ENCODE measurements at places on chromosomes 6 and 20.

DNA sequence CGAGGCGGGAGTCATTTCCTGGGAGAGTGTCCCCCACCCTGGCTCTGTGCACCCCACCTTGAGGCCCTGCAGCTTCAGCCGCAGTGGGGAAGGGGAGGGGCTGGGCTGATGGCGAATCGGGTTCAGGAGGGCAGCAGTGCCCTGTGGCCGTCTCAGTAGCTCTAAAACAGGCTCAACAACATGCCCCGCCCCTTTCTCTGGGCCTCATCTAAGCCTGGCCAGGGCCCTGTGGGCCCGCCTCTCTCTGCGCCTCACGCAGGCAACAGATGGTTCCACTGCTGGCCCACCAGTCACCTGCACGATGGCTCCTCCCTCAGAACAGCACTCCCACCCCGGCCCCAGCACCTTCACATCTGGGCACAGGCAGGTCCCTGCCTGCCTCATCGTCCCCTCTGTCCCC, 30.2 kb downstream of the CHRNA4 start:
- no peak for DNase-seq

GRCh38 chr6:110357664-110358552, at the start of gene METTL24:
METTL24 (minus strand) TSS chr6:110358349; CDS start chr6:110358272, 77 bp downstream.
- DNase-seq: no peak

- no peak for DNase-seq
These were observed 34.9 kb upstream of the TFAP2A start for GRCh38 chr6:10449751-10450150.

DNA sequence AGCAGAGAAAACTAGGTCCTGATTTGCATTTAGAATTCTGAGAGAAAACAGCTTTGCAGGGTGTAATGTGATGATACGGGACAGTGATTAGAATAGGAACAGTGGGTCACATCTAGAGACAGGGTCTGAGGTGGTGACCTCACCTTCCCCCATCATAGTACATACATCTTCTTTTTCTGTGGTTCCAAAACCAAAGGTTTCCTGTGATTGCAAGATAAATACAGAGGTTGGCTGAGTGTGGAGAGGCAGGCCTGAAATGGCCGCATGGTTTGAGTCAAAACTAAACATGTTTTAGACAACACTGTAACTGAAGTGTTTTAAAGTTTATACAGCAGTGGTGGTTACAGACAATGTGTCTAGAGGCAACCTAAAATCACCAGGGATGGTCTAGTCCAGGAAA, 10.4 kb upstream of the NT5DC1 start:
- no peak for DNase-seq

DNA sequence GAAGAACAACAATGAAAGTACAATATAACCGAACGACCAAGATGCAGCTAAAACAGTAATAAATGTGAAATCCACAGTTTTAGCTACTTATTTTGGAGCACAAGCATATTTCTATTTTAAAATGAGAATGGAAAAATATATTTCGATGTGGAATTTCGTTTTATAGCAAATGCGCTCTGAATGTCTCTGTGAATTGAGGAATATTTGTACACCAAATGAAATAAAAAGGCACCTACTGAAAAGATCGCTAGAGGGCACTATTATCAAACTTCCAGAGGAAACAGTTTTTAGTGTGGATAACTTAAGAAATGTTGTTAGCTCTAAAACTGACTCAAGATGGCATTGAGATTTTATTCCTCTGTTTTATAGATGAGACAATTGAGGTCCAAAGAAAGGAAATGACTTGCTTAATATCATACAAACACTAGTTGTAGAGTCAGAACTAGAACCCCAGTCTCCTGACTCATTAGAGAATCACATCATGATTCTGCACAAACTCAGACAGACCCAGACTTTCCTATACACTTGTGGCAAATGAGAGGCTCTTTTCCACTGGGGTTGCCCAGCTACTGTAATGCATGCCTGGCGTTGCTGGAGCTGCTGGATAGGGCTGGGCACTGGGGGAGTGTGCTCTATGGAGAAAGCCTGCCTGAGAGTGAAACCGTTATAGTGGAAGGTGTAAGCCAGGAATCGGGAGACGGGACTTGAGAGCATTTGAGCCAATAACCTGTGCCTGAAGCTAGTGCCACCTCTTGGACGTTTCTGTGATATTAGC, 51.9 kb downstream of the GCLC start:
- no peak for DNase-seq

DNA sequence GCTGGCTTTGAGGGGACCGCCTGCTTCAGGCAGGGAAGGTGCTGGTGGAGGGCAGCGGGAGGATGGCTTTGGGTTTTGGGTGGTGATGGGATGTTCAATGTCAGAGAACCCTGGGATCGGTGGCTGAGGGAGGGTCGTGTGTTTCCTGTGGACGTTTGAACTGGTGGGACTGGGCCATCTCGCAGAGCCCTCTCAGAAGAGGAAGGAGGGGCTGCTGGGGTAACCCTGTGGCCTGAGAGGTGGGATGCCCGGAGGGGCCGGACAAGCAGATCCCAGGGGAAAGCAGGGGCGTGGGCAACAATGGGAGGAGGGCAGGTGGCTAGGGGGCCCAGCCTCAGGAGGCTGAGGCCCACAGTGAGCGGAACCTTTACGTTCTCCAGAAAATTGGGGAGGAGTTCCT, 34.9 kb downstream of the PYGB start:
- DNase-seq: no peak

- no peak for DNase-seq
These were observed 37.1 kb upstream of the EZR start for GRCh38 chr6:158856261-158856660.

- DNase-seq: no peak
These were observed 6.2 kb upstream of the FGD2 start for GRCh38 chr6:36999061-36999750.

DNA sequence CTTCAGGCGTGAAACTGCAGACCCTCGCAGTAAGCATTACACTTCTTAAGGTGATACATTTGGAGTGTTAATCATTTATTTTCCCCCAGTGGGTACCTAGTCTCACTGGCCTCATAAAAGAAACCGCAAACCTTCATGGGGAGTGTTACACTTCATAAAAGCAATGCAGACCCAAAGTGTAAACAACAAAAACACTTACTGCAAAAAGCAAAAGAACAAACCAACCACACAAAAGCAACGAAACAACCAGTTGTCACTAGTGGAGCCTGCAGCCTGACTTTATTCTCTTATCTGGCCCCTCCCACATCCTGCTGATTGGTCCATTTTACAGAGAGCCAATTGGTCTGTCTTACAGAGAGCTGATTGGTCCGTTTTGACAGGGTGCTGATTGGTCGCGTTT, 23.8 kb downstream of the LY86 start:
- no peak for DNase-seq

DNA sequence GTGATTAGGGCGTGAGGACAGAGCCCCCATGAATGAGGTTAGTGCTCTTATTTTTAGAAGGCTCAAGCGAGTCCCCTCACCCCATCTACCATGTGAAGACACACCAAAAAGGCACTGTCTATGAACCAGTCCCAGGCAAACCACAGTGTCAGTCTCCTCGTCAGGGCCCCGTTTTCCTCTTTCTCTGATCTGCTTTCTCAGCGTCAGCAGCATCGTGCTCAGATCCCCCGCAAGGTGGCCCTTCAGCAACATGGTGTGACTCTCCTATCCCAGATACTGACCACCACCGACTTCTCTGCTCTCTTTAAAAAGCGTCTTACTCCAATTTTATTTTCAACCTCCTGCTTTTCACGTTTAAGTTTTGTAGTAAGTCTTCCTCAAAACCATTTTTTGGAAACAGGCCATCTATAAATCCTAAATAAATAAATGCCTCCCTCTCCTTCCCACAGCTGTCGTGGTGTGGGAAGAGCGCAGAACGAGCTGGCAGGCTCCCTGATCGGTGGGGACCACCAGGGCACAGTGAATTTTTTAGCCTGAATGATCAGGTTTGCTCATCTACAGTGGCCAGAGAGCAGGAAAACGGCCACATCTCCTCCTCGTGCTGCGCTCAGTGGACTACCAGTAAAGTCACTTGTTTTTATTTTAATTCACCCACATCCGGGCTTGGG, 113.1 kb downstream of the BMP7 start:
- DNase-seq: no peak

- DNase-seq: no peak
These were observed 130.1 kb downstream of the LRRC1 start for GRCh38 chr6:53924821-53925422.

GRCh38 chr6:137869549-137870307, 2.7 kb downstream of the TNFAIP3 start:
- DNase-seq: no peak

GRCh38 chr6:90025523-90026061, 131.3 kb downstream of the GJA10 start:
- DNase-seq: no peak

GRCh38 chr6:39005774-39006173, 42.8 kb upstream of the GLP1R start:
- no peak for DNase-seq

DNA sequence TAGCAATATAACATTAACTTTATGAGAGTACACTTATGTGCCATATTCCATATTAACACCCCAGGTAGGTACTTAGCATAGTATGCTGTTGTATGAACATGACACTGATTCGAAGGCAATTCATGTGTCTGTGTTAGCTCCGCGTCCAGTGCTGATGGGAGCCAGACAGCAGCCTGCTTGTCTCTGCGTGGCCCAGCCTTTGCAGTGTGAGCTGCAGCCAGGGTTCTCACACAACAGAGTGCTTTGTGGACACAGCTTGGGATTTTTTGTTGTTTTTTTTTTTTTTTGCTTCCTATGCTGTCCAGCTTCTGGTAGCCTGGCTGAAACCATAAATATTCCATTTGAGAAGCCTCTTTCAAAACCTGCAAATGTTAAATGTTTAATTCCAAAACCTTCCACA, 350.9 kb downstream of the SMOC2 start:
- DNase-seq: no peak

DNA sequence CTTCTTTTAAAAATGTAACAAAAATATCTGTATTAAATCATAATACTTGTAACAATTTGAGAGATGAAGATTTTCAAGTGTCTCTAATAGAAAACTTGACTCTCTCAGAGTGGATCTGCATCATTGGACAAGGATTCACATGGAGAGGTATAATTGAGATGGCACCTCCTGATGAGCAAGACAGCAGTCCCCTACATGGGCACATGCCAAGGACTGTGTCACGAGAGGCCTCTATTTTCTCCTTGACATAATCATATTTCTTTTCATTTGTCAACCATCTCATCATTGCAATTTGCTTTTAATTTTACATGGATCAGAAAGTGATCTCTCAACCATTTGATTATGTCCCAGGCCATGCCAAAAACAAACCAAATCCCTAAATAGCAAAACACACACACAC, 206.8 kb upstream of the THEMIS start:
- no peak for DNase-seq

DNA sequence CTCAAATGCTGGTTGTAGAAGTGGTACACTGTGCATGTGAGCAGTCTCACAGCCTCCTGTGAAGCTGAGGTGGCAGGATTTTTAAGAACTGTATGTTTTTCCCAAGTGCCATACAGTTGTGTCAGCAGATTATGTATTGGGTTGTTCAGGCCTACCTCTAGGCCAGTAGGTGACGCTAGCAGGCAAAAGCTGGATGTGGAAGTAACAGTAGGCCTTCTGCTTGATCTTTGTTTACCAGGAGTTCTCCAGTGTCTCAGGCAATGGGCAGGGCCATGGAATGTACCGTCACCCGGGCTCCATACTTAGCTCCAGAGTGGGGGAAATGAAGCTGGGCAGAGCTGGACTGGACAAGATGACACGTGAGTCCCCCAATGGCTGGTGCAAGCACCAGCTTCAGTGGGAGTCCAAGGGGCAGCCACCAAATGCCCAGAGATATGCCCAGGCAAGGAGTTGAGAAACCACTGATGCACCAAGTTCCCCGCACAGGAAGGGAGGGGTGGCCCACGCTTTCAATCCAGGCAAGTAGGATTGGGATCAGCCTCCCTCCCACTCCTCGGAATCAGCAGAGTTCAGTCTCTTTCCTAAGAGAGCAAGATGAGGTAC, 289.7 kb downstream of the HTR1B start:
- no peak for DNase-seq

GRCh38 chr6:145258122-145258521, 477.2 kb downstream of the EPM2A start:
- no peak for DNase-seq

- DNase-seq: no peak
These were observed 66.2 kb downstream of the RREB1 start for GRCh38 chr6:7173843-7174503.

DNA sequence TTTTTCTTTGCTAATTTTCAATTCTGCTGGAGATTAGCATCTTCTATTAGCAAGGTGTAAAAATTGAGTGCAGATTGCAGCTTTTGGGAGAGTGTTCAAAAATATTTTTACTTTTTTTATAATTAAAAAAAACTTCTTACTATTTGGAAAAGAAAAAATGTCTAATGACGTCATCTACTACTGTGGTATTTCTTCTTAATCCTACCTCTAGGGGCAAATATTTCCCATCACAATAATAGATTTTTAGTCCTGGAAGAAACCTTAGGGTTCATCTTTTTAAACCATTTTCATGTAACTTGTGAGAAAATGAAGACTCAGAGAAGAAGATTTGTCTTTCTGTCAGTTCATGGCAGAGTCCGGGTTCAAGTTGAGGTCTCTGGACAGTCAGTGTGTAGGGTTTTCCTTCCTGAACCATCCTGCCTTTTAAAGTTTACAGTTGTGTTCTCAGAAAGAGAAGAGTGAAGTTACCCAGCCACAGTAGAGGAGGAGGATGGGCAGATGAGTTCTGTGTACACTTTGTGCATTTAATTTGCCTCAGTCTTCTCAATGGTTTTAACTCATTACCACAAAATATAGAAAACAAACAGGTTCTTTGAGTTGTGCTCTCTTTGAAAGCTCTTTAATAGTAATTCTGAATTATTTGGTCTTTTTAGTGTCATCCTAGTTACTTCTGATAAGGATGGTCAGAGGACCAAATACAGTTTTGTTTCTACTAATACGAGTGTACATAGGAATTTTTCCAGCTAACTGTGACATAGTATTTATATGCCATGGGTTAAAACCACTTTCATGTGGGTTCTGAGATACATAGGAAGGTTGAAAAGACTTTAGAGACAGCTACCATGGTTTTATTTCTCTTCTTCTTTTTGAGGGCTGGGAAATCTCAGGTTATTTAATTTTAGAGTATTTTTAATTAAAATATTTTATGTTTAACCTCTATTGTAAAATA, 184.7 kb downstream of the CDKAL1 start:
- DNase-seq: no peak

Measured in stimulated activated CD8-positive, alpha-beta memory T cell treated with anti-CD3 and anti-CD28 coated beads, Interleukin-15, amount 100 ng/mL, for 1 hour (primary cell).